ENCODE measurements at places on chromosomes 2 and 18. TPM values are rescaled to one million over a fixed set of nuclear protein-coding genes. Genes with fewer than 3 reads are reported as not detected.

DNA sequence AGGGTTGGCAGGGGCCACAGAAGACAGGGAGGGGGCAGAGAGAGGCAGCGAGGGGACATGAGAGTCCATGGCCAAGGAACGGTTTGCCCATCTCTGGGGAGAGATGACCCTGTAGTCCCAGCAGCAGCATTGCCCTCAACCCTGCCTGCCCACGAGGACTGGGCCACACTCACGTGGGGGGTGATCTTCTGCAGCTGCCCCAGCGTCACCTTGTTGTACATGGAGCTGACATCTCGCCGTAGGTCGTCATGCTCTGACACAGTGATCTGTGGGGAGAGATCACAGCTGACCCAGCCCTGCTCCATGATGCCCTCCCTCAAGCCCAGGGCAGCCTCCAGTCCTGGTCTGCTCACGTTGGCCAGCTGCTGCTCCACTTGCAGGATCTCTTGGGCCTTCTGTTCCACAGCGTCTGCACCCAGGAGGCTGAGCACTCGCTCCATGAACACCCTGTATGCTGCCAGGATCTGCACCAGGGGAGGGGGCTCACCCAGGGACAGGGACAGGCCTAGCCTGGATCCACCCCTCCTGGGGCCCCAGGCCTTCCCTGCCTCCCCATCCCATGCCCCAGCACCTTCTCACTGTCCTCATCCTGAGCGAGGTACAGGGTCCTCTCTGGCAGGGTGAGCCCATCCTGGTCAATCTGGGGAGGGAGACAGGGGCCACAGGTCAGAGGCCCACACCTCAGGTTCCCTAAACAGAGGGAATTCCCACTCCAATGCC, 2.8 kb downstream of the ECEL1 start:
- DNase-seq, result no peak

DNA sequence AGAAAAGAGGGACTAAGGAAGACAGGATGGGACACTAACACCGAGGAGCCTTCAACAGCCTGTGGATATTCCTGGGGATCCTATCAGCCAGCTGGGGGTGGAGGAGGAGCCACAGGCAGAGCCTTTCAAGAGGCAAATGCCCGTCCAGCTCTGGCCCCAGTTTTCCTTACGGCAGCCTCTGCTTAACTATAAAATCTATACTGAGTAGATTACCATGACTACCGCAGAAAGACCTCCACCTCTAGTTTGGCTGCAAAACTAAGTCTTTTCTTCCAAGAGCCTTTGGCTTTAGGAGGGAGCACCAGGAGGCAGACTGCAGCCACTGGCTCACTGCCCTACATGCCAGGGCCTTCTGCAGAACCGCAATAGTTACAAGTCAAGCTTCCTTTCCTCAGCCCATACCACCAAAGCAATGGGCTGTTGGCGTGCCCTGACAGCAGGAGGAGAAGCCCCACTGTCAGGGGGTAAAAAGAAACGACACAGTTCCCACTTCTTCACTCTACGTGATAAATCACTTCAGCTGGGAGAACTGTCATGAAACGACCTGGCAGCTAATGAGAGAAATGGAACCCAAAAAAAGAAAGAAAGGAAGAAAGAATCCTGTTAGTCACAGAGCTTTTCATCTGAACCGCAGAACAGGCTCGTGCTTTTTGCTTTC, 25.1 kb upstream of the CREB1 start:
- DNase-seq, result peak; percentile 14

- no peak for DNase-seq
Observed at GRCh38 chr2:110876167-110876999, 144.0 kb downstream of the ACOXL start.

GRCh38 chr2:37342591-37343220, 1.7 kb upstream of the QPCT start:
- DNase-seq, result no peak

DPP4 gene
- total RNA-seq, result 37.3 TPM

DNA sequence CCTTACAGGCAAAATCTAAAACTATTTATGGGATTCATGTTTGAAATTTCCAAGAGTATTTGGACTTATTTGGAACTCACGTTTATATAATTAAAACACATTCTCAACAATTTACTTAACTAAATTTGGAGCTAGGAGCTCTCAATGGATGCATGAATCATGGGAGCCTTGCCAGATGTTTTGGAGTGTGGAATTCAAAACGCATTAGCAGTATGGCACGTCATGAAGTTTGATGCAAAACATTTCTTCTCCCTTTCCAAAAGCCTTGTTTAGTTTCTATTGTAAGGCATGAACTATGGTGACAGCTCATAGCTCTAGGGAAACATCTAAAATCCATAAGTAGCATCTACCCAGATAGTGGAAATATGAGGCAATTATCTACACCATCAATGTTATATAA, 701.6 kb downstream of the SATB2 start:
- DNase-seq, result no peak

GRCh38 chr18:47872426-47872825, 58.0 kb downstream of the SMAD2 start:
- DNase-seq, result no peak

GRCh38 chr2:198950803-198951202, 506.9 kb downstream of the SATB2 start:
- no peak for DNase-seq

- DNase-seq, result peak; percentile 51
Observed at GRCh38 chr18:22505141-22505591, 87.5 kb upstream of the CTAGE1 start.

GRCh38 chr18:5150894-5151293, 46.2 kb downstream of the AKAIN1 start:
- no peak for DNase-seq

- no peak for DNase-seq
Observed at GRCh38 chr2:105862843-105863242, 118.1 kb downstream of the NCK2 start.

DNA sequence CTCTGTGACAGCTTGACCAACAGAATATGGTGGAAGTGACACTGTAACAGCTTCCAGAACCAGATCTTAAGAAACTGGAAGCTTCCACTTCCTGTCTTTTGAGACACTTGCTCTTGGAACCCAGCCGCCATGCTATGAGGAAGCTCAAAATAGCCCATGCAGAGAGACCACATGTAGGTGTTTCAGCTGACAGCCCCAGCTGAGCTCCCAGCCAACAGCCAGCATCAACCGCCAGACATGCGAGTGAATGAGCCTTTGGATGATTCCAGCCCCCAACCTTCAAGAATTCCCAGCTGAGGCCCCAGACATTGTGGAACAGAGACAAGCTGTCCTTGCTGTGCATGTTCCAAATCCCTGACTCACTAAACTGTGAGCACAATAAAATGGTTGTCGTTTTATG, 27.9 kb downstream of the ACVR1 start:
- DNase-seq, result no peak

- DNase-seq, result no peak
Observed at GRCh38 chr2:7452110-7452876, 535.1 kb downstream of the RNF144A start.

DNA sequence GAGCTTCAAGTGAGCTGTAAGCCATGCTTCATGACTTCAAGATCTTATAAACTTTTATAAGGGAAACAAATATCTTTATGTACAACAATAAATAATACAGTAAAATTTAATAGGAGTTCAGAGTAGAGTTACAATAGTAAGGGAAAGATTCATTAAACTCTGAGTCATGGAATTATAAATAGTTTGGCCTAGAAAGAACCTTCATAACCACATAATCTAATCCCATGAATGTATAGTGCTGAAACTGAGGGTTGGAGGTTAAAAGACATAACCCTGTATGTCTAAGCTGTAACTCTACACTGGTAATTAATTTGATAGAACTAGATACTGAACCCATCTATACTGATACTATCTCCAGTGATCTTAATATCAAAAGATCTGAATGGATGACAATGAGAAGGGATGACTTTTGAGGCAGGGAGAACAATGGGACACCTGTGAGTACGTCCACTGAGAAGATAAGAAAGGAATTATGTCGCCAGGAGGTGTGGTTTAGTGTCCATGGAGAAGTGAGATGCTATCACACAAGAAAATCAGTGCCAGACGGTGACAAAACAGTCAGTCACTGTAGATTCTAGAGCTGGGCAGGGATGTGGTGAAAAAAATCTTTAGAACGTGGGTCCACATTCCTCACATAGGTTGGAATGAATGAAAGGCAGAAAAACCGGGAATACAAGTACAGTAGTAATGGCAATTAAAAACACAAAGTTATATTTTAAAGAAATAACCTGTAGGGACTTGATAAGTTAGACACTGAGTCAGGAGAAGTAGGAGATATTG, 1.1 kb downstream of the IL1F10 start:
- DNase-seq, result no peak

B4GALT6 gene
- total RNA-seq, result not detected

Measured in HFFc6 (cell line).